ENCODE measurements at places on chromosomes 3 and 15.

- no peak for DNase-seq
These were observed 43.5 kb upstream of the RNU6-1 start for GRCh38 chr15:67883234-67883773.

GRCh38 chr3:148816427-148816826 is 11.2 kb upstream of the CPB1 start:
- DNase-seq, result no peak

DNA sequence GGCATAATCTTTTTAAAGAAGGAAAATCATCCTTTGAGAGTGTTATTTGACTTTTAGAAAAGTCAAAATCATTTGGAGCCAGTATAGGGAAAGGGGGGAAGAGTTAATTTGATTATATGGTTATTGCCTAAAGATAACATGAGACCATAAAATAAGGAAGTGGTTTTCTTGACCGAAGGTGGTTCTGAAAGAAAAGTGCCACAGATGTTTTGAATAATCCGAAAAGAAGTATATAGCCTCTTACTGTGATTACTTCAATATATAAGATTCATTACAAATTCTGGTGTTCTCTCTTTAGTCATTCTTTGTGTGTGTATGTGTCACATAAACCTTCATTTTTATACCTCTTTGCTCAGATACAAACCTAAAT is 1.1 kb downstream of the DNAJB11 start:
- DNase-seq, result no peak

DNA sequence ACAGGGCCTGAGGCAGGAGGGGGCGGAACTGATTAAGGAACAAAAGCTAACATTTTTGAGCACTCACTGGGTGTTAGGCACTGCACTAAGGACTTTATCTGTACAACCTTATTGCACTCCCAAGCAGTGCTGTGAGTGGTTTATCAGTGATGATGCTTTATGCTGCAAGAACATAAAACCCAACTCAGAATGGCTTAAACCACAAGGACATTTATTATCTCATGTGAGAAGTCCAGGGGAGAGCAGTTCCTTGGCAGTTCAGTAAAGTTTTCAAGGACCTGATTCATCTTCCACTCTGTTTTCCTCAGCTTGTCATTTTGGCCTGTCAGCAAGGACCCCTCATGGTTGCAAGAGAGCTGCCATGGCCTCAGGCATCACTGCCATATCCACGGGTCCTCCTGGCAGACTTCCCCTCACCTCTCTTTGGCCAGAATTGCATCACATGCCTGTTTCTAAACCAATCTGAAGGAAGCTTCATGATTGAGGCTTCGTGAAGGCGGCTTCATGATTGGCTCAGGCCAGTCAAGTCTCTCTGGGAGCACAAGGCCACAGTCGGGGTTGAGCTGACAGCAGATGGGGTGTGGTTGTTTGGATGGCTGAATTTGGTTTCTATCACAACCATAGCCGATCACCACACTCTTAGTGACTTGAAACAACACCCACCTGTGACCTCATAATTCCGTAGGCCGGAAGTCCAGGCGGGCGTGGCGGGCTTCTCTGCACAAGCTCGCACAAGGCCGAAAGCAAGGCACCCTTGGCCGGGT is 15.8 kb downstream of the EFCC1 start:
- DNase-seq, result no peak

- DNase-seq, result no peak
These were observed 66.5 kb upstream of the SNTN start for GRCh38 chr3:63585927-63586326.

- DNase-seq, result no peak
These were observed 140.1 kb downstream of the ANXA2 start for GRCh38 chr15:60257591-60258159.

DNA sequence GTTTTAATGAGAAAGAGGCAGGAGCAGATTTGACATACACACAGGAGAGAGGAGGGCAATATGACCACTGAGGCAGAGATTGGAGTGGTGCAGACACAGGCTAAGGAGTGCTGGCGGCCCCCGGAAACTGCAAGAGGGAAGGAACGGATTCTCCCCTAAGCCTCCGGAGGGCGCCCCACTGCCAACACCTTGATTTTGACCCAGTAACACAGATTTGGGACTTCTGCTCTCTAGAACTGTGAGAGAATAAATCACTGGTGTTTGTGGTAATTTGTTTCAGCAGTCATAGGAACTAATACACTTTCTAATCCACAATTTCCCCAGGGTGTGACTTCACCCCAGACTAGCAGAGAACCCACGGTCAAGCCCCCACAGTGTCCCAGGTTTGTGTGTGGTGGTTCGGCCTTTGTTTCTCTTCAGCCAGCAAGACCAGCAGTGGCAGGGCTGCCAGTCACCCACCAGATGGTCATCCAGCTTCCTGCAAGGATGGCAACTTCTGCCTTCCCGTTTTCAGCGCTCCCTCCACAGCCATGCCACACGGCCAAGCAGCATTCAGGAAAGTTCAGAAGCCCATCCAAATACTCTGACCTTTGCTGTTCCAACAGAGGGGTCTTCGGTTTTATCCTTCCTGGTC is 23.6 kb upstream of the TSPAN3 start:
- no peak for DNase-seq

DNA sequence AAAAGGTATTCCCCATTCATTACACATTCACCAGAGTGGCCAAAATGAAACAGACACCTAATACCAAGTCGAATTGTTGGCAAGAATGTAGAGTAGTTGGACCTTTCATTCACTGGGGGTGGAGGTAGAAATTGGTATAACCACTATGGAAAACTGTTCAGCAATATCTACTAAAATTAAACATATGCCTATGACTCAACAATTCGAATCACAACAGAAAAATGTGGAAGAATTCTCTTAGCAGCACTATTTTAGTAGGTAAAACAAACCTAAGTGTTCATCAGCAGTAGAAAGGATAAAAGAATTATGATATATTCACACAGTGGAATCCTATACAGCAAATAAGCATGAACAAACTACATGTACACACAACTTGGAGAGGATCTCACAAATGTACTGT is 30.6 kb downstream of the POLG start:
- DNase-seq, result no peak

- no peak for DNase-seq
These were observed 2.2 kb downstream of the NR2F2 start for GRCh38 chr15:96332637-96333121.

GRCh38 chr15:81886591-81886990 is 159.2 kb downstream of the MEX3B start:
- DNase-seq, result no peak

DNA sequence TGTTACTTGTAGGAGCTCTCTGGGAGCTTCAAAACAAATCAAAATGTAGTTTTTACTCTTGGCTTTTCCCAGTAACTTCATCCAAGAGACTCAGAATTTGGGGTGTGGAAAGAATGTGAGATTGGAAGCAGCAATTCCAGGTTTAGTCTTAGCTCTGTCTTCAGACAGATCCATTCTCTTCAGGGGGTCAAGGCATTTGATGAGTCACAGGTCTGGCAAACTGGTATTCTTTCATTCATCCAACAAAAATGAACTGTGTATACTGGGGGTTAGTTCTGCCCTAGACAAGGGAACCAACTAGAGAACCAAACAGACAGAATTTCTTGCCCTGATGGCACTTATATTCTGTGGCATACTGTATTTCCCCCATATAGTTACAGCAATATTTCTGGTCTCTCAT is 36.3 kb upstream of the CADPS start:
- DNase-seq, result no peak

GRCh38 chr3:72229952-72230351 is 445.0 kb upstream of the PROK2 start:
- no peak for DNase-seq

- DNase-seq, result no peak
These were observed 3.9 kb downstream of the ZIC1 start for GRCh38 chr3:147412917-147413685.

GRCh38 chr15:99143655-99144610 is 39.1 kb downstream of the SYNM start:
- no peak for DNase-seq

GRCh38 chr15:52417521-52417920 is 111.2 kb downstream of the MYO5A start:
- DNase-seq, result no peak

DNA sequence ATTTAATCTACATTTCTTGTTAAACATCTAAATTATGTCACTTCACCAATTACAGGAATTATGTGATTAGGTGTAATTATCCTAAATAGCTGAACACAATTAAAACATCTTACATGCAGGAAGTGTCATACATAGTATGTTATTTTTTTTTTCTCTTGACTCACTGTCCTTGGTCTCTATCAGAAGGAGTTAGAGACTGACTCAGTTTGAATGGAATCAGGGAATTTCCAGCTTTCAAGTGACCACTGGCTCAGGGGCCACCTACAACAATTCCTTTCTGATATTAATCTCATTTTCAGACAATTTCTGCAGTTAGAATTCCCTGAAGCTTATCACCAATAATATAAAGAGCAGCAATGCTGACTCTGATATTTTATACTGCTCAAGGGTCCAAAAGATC is 400.7 kb downstream of the ROBO1 start:
- no peak for DNase-seq

GRCh38 chr15:43463507-43463906 is 29.4 kb downstream of the TP53BP1 start:
- DNase-seq, result no peak

DNA sequence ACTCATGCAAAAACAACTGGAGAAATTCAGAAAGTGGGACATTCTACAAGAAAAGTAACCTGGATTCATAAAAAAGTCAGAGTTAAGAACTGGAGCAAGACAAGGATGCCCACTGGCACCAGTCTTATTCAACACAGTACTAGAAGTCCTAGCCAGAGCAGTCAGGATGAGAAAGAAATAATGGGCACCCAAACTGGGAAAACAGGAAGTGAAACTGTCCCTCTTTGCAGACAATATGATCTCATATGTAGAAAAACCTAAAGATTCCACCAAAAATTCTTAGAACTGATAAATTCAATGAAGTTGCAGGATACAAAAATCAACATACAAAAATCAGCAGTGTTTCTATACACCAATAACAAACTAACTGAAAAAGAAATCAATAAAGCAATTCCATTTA is 37.4 kb downstream of the TXNRD3 start:
- no peak for DNase-seq

GRCh38 chr15:28918141-28918983 is 32.6 kb downstream of the APBA2 start:
- DNase-seq, result peak; percentile 71

DNA sequence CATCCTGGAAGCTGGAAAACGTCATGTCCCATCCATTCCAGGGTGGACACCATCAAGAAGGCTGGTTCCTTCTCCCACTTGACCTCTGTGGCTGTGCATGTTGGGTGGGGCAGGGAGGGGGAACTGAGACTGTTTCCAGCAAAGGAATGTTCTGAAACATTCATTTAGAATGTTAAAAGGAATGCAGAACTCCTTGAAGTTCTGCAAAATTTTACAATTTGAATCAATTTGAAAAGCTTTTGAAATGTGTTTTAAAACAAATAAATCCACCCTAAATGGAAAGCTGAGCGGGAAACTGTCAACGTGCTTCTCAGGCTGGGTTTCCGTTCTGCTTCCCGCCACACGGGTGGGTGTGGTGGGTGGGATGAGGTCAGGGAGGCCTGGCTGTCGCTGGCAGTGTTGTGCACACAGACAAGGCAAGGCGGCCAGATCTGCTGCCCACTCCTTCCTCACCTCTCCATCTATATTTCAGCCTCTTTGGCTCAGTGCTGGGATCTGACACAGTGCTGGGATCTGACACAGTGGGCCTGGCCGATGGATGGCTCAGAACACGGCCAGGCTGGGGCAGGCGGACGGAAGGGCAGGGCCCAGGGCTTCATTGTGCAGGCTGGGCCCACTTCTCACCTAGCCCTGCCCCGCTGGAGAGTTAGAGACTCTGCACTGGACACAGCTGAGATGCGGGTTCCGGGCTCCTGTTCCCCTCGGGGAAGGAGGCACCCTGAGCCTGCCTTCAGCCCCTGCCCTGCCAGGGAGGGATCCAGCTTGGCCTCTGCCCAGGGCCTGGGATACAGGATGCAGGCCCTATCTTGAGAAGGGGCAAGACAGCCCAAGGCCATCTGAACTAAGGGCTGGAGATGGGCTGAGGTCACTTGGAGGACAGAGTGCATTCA is 110.4 kb downstream of the TMEM266 start:
- DNase-seq, result no peak

GRCh38 chr15:85704066-85704465 is 90.7 kb downstream of the KLHL25 start:
- DNase-seq, result no peak

GRCh38 chr15:95932141-95932540 is 398.4 kb upstream of the NR2F2 start:
- no peak for DNase-seq

- DNase-seq, result no peak
These were observed 192.3 kb downstream of the PLCL2 start for GRCh38 chr3:17076940-17077605.

- DNase-seq, result no peak
These were observed 124.1 kb downstream of the FILIP1L start for GRCh38 chr3:99990179-99990578.

DNA sequence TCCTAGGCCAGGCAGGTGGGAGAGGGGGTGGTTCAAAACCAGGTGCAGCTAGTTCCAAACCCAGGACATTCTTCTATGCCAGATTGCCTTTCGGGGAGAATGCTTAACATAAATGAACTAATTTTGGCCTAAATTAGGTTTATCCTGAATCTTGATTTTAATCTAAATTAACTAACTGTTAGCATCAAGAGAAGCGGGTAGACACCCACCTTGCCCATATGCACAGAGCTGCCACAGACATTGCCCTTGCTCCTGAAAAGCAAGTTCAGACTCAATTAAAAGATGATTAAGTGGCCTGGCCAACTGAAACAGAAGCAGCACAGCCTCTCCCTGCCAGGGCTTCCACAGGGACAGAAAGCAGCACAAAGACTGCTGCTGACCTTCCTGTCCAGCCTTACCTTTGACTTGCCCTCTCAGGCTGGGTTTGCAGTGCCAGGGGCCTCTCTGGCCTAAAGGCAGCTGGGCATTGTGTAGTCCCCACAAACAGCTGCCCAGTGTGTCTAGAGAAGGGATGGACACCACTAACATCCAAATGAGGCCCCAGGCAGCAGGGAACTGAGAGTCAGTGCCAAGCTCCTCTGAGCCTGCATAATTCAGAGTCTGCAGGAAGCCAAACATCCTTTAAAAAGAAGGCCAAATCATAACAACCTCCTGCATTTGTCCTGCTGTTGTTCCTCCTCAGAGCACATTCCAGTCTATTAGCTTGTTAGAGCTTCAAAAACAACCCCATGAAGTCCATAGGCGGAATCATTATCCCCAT is 15.4 kb upstream of the OXTR start:
- DNase-seq, result no peak

DNA sequence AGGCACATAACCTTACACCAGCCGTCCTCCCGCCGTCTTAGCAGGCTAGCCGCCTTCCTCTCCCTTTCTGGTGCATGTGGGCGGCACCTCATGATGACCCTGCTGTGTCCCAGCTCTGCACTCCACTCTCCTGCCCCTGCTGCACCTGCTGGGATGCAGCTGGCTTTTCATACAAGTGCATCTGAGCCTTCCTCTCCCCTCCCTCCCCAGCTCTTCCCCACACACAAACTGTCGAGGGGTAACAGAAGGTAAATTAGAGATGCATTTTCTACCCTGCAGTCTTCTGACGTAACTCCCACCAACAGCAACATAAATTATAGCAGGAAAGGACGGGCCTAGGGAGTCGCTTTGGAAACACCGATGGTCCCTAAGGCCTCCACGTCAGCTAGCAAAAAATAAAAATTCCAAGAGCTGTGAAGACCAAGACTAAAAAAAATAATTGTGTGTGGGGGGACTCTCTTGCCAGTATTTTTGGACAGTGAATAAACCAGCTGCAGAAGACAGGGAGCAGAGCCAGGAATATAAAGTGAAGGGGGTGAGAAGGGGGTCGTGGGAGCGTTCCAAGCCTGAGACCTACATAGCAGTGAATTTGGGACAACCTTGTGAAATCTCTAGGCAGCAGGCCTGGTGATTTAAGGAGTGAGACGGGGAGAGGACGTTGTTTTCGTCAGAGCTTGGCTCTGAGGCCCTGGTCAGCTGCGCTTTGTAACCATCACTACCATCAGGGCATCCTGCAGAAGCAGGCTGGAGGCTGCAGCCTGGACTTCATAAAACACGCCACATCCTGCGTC is 216.2 kb downstream of the ADAMTS17 start:
- DNase-seq, result no peak
